ENCODE measurements at places on chromosomes 4 and X.

GRCh38 chrX:103063918-103064434 lies at the start of gene BEX1:
BEX1 (minus strand) TSS chrX:103064171; CDS start chrX:103063274, 897 bp downstream.
- DNase-seq, result no peak

- no peak for DNase-seq
These were observed 238.7 kb downstream of the DHRSX start for GRCh38 chrX:2261831-2262667.

DNA sequence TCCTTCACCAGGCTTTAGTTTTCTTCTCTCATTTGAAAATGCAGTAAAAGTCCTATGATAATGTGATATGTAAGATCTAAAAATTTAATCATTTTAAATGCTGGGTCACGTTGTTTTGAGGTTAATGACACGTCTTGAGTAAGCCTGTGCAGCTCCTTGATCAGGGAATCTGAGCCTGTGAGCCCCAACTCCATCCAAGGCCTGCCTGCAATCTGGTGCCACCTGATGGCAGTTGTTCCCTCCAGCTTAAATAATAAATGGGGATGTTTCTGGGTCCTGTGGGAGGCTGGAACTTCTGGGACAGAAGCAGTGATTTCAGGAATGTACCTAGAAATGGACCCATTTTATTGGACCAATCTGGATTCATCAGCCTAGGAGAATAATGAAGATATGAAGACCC lies 455.4 kb upstream of the ADGRL3 start:
- DNase-seq, result no peak

- DNase-seq, result no peak
These were observed 35.8 kb downstream of the ERVMER34-1 start for GRCh38 chr4:52715255-52715897.

- DNase-seq, result no peak
These were observed 168.4 kb upstream of the POU3F4 start for GRCh38 chrX:83339724-83340123.

GRCh38 chrX:112056886-112057285 lies 25.7 kb downstream of the TRPC5 start:
- DNase-seq, result no peak

- DNase-seq, result no peak
These were observed 13.3 kb upstream of the DYNLT3 start for GRCh38 chrX:37860721-37861120.
